Occipital lobe (tissue), 3 donors: ENCODE measurements at places on chromosomes 3 and 15.

- DNase-seq: peak; percentile 51
Measured at GRCh38 chr3:73365756-73366397, 258.9 kb downstream of the PDZRN3 start.

DNA sequence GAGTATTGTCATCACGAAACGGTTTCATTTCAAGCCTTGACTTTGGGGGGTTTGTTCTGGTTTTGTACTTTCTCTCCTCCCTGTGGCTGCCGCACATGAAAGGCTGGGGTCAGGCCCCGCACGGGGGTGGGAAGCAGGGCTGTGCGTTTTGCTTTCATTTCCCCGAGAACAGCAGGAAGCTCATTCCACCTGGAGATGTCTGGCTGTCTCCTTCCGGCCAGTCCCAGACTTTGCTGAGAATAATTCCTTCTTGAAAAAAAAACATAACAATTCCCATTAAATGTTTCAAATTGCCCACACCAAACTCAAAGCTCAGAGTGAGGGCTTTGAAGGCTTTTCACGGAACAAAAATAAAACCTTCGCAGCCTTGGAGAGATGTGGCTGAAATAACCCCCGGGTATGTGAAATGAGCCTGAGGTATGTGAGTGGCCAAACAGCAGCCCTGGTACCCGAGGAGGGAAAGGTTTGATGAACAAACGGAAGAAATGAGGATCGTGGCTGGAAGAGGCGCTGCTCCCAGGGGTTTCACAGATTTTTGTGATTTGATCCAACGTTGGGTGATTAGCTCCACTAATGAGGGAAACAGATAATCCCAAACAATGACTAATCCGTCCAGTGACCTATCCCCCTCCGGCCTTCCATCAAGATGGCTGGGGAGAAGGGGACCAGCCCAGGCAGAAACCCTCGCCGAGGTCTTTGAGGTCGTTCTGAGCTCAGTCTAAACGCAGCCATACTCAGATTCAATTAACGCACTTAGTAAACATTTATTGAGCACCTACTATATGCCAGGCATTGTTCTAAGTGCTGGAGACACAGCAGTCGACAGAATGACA lies 126.9 kb upstream of the MEF2A start:
- no peak for DNase-seq

- no peak for DNase-seq
Measured at GRCh38 chr3:151460774-151461450, at the start of gene IGSF10. Gene IGSF10 (minus strand): TSS chr3:151461061. CDS start chr3:151458709, 2,352 bp downstream.

DNA sequence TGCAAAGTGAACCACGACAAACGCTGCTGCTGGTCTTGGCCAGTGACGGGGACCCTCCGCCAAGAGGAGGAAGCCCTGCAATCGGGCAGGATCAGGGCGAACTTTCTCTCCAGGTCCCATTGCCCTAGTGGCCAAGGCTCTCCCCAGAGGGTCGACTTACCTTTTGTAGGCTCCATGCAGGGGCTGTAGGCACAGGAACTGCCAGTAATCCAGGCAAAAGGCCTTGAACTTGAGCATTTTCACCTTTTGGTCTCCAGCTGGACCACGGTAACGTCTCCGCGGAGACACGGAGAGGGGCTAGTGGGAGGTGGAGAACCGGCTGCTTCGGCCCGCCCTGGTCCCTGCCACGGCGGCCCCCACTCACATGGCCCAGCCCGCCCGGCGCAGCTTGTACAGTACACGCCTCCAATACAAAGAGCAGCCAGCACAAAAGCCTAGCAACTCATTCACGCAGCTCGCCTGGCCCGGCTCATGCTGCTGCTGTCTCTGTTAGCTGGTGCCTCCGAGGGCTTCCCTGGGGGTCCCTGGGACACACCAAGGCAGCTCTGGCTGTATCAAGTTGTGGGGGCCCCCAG lies 31.0 kb downstream of the IQSEC1 start:
- no peak for DNase-seq

- DNase-seq: no peak
Measured at GRCh38 chr15:34993877-34994276, 5.8 kb upstream of the ZNF770 start.

- DNase-seq: no peak
Measured at GRCh38 chr15:31434588-31435260, 108.1 kb downstream of the KLF13 start.
